ENCODE measurements at places on chromosomes 4 and X.

DNA sequence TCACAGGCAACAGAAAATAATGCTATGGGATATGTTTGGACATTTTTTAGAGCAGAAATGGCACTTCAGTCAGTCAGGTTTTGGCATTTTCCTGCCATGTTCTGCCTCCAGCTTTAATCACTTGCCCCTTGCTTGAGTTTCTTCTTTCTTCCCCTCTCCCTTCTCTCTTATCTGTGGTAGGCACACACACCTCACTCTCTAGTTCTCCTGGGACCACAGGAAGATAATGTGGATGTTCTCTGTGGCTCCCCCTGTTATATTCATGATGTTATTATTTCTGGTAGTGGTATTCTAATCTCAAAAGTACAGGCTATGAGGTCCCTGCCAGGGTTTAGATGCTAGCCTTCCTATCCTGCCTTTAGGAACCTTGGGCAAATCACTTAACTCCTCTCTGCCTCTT is 5.2 kb downstream of the HADH start:
- no peak for DNase-seq

- DNase-seq = no peak
Observed at GRCh38 chrX:39935411-39936064, 162.2 kb downstream of the BCOR start.

DNA sequence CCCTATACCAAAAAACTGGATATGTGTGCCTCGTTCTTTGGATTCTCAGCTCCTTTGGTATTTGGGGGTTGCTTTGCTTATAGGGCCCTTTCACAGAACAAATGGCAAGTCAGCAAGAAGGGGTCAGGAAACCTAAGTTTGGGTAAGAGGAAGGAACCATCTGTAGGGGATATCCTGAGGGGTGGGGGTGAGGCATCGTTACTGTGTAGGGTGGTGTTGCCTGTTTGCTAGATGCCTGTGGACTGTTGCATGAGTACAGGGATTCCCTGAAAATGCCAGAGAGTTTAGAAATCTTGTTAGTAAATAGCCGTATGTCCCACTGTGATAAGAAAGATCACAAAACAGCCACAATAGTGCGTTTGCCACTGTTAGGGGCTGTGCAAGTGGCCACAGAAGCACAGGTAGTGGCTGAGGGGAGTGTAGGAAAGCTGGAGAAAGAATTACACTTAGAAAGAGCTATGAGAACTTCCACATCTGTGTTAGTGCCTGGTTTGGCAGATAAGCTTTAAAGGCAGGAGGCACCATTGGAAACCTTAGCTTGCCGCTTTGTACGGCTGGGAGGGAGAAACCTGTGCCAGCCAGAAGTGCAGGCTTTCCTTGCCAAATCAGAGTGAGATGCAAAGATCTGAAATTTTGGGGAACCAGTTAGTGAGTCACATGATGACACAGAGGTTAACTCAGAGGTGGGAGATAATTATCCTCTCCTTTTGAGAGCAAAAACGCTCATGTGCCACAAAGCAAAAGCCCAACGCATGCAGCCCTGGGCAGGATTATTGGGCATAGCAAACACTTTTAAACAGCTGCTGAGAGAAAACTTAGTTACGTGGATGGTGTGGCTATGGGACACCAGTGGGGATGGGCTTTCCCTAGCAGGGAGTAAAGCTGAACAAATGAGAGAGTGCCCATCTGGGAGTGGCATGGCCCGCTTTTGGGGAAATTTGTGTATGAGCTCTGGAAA is 343.7 kb downstream of the ARAP2 start:
- no peak for DNase-seq

- DNase-seq = no peak
Observed at GRCh38 chr4:169658975-169659715, 38.8 kb downstream of the CLCN3 start.

DNA sequence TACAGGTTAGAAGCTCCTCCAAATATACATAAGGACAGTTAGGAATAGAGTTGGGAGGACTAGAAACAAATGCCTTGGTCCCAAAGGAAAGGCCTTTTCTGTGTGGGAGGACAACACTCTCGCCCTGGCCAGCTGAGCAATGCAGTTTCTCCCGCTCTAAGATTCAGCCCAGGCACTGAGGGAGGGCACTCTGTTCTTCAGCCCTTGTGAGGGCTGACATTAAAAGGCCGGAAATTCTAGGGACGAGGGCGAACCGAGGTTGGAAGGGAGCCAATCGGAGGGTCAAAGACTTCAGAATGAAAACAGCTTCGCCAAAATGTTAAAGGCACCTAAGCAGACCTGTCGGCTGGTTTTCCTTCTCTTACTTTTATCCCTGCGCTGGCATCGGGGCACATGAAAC is 2.9 kb upstream of the PTCHD1 start:
- no peak for DNase-seq

- DNase-seq = no peak
Observed at GRCh38 chr4:138972956-138973801, 42.4 kb upstream of the NOCT start.

DNA sequence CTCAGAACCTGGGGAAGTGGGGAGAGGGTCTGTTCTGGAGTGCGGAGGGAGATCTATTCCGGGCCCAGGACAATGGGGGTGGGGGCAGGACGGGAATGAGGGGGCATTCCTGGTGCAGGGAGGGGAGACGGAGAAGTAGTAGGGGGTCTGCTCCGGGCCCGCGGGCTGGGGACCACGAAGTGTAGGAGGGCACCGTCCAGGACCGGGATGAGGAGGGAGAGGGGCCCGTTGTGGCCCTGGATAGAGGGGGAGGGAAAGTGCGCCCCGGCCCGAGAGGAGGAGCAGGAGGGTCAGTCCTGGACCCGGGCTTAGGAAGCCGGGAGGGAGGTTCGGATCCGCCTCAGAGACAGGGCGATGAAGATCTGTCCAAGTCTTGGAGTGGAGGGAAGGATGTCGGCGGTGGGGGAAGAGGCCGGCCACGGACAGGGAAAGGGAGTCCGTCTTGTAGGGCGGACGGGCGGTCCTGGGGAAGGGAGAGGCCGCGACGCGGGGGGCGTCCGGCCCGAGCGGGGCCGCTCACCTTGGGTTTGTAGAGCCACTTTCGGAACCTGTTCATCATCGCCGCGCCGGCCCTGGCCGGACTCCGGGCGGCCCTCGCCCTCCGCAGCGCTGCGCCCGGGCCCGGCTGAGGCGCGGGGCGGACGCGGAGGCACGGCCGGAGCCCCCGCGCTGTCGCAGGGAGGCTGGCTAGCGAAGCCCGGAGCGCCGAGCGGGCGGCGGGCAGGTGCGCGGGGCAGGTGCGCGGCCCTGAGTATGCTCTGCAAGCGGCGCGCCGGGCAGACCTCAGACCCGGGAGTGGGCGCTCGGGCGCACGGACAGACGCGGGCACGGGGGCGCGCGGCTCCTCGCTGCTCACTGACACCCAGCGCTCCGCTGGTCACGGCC is at the start of gene ZFYVE28:
Gene ZFYVE28 (minus strand): TSS at position 881 of the 885 bp plus-strand sequence. CDS start 322 bp downstream, at position 559.
- no peak for DNase-seq

- no peak for DNase-seq
Observed at GRCh38 chr4:15325987-15326386, 101.8 kb upstream of the C1QTNF7 start.

DNA sequence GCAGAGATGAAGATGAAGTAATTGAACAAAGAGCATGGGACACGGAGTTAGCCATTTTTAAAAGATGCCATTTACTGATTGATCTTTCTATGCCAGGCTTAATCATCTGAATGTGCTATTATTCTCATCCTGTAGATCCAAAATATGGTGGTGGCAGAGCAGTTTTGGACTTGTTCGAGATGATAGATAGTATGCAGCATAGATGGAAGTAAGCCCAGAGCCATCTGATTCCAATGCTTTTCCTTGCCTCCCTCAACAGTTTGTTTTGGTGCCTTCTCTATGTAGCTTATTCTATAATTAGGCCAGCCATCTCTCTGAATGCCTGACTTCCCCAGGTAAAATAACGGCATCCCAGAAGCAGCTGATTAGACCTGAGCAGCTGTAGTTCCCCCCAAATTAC is 152.6 kb upstream of the CLNK start:
- no peak for DNase-seq

- DNase-seq = no peak
Observed at GRCh38 chr4:152530600-152530999, 5.3 kb downstream of the FBXW7 start.

DNA sequence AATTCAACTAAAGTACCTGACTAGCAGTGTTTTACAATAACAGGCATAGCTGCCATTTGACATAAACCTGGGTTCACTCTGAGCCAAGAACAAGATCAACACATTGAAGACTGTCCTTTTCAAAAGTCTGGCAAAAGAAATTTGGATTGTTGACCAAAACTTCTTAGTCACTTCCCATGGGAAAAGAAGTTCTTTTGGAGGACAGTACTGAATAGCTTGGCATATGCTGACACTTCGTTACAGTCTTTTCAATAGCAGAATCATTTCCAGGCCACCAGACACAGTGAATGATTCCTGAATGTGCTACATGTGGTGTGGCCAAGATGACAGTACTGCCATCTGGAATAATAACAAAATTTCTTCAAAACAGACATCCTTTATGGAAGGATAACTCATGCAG is 560.3 kb downstream of the GRID2 start:
- no peak for DNase-seq

- no peak for DNase-seq
Observed at GRCh38 chr4:65393078-65393477, 277.2 kb downstream of the EPHA5 start.

DNA sequence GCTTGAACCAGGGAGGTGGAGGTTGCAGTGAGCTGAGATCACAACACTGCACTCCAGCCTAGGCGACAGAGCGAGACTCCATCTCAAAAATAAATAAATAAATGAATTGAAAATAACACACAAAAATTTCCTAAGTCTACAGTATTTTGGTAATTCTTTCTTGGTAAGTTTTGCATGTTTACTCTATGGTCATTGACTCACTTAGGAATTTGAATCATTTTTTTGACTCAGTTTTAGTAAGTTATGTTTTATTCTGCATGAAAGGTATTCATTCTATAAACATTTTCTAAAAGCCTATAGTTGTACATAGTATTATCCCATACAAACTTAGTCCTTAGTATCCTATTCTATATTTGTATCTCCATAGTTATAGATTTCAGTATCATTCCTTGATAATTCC is 772.9 kb upstream of the SLIT2 start:
- no peak for DNase-seq

GRCh38 chrX:23826653-23827052 is 43.7 kb downstream of the SAT1 start:
- no peak for DNase-seq

DNA sequence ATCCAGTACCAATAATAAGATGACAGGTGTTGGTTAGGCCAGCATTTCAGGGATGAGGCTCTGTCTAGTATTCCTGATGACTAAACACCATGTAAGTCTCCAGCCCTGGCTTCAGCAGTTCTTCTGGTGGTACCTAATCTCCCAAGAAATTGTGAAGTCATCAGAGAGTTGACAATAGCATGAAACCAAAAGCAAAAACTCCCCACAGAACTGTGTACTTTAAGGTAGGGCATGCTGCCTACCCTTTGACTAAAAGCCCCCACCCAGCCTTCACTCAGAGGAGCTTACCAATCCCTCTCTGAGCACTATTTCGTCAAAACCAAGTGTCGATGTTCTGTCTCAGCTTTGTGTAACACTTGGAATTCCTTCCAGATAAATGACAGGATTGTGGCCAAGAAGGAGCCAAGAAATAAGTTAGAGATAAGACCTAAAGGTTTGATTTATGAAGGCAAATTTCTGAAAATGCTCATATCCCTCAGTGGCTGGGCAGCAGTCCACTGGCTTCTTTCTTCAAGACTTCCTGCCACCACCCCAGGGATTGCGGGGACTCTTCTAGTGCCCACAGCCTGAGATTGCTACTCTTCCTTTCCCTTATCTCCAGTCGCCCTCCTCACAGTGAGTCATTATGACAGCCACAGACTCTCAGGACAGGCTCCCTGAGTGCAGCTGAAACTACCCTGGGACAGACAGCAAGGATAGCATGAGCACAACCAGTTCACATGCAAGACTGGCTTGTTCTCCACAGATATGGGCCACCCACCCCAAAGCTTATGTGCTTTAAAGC is 67.3 kb upstream of the LHFPL1 start:
- DNase-seq = no peak

- no peak for DNase-seq
Observed at GRCh38 chrX:100381619-100382018, 28.5 kb downstream of the PCDH19 start.

GRCh38 chr4:38623260-38623659 is 40.7 kb upstream of the KLF3 start:
- no peak for DNase-seq

GRCh38 chrX:125293850-125294780 is 25.6 kb upstream of the TEX13C start:
- no peak for DNase-seq

- DNase-seq = no peak
Observed at GRCh38 chr4:80112236-80112635, 39.2 kb upstream of the ANTXR2 start.

GRCh38 chr4:26071688-26072087 is 157.7 kb downstream of the SMIM20 start:
- no peak for DNase-seq

- no peak for DNase-seq
Observed at GRCh38 chr4:161003418-161004057, 1160.3 kb downstream of the FSTL5 start.

- no peak for DNase-seq
Observed at GRCh38 chr4:8610858-8611616, 18.5 kb downstream of the CPZ start.

GRCh38 chr4:98385831-98386230 is 124.6 kb downstream of the RAP1GDS1 start:
- no peak for DNase-seq

DNA sequence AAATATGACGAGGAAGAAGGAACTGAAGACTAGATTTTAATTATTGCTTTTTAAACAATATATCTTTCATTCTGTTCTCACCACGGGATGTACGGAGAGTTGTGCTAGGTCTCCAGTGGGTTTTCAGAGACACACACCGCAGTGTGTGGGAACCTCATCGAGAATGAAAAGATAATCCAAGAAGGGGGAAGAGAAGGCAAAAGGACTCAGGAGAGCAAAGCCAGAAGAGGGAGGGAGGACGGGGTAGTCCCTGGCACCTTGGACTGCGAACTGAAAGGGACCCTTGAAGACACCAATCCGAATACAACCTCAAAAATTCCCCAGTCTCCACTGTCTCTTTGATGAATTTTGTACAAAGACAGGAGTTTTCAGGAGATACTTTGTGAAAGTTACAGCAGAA is 932 bp upstream of the LEF1 start:
- no peak for DNase-seq

- no peak for DNase-seq
Observed at GRCh38 chrX:125895518-125895917, 270.6 kb downstream of the DCAF12L2 start.

DNA sequence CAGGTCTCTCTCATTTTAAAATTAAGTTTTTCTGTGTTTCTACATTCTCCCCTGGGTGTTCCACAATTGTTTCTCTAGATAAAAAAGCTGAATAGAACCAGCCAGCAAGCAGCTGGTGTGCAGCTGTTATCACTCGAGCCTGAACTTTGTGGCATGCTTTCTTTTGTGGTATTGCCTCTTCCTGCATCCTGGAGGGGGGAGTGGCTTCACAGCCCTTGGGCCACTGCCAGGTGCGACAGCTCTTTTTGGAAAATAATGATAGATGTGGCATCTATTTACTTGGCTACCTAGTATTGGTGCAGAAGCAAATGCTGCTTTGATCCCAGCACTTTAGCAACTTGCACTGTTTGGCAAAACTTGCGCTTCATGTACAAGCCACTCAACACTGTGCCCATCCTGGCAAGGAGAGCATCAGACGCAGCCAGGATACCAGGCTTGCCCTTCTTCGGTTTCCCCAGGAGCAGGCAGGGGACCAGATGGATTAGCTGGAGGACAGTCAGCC is 69.4 kb downstream of the HMGB2 start:
- DNase-seq = no peak
